Effector CD8-positive, alpha-beta T cell (primary cell): ENCODE measurements at places on chromosomes 1 and 21.

DNA sequence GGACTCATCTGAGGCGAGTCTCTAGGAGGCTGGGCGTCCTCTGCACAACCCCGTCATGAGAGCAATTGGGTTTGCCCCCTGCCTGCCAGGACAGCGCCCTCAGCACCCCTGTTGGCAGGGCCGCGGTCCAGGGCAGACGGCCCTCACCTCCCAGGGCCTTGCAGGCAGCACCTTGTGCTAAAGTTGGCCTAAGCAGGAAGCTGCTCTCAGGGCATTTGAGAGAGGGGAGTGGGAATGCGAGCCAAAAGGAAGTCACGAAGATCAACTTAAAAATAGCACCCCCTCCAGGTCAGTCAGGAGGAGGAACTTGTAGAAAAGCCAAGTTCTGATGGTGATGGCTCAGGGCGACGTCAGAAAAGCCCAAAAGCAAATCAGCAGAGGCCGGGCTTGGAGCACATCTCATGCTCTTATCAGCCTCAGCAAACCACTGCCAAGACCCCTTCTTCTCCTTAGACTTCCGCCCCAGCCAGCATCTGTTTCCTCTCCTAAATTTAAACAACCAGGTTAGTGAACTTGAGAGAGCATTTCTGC is 12.6 kb upstream of the ADORA3 start:
- DNase-seq: peak; percentile 9

DNA sequence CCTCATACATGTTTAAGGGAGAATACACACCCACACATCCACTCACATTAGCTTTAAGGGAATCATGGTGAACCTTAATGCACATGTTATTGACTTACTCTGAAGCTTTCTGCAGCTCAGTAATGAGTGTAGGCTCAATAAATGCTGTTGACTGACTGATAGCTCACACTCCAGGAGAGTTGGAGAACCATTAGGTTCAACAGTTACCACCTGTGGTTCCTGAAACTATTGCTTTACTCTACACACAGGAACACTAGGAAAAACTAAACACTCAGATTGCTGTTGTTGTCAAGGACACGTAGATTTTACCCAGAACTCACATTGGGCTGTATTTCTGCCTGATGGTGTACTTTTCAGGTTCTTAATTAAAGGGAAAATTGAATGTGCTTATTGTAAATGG is 37.3 kb downstream of the ZC3H11B start:
- DNase-seq: no peak

DNA sequence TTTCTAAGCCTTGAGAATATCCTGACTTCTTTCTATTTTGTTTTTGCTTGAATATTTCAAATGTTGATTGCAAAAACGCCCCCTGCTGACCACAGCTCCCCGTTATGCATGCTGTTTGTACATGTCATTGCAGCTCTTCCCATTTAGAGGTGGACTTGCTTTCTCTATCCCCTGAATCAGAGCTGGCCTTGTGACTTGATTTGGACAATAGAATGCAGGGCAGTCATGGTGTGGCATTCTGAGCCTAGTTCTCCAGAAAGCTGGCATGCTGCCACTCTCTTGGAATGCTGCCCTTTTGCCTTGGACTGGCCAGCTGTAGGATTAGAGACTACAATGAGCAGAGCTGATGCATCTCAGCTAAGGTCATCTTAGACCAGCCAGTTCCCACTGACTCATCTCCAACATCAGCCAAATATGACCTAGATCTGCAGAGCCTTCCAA is 1561.5 kb downstream of the MRPL39 start:
- no peak for DNase-seq

GRCh38 chr1:17020502-17020901 is 8.8 kb upstream of the ATP13A2 start:
- no peak for DNase-seq

DNA sequence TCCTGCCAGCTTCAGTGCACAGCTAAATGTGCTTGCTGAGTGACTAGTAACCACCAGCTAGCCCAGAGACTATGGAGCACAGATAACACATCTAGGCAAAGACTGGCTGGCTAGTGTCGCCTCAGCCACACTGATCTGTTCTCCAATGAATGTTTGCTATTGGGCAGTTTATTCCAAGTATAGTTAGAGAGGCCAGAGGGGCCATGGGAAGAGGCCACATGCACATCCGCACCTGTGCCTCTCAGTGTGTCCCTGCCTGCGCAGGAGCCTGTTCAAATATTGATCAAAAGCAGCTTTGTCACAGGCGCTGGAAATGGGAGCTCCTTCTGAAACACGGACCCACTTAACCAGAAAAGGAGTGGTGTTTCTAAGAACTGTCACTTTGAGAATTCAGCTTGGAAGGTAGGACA is 51.3 kb upstream of the ATP1A1 start:
- DNase-seq: no peak

GRCh38 chr1:51898090-51898734 is 19.7 kb upstream of the NRDC start:
- no peak for DNase-seq

DNA sequence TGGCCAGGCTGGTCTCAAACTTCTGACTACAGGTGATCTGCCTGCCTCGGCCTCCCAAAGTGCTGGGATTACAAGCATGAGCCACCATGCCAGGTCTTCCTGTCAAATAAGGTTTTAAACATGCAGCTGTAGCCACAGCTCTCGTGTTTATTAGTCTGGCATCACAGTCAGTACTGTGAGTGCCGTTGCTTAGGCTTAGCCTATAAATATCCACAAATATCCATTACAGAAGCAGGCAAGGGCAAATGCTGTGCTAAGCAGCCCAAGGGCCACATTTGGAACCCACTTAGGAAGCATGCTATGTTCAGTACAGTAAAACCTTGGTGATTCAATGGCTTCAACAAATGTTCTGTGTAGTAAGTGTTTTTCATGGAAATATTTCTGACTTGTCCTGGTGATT is 75.9 kb downstream of the KIF1B start:
- DNase-seq: no peak
